ENCODE measurements at places on chromosomes 4 and X.

DNA sequence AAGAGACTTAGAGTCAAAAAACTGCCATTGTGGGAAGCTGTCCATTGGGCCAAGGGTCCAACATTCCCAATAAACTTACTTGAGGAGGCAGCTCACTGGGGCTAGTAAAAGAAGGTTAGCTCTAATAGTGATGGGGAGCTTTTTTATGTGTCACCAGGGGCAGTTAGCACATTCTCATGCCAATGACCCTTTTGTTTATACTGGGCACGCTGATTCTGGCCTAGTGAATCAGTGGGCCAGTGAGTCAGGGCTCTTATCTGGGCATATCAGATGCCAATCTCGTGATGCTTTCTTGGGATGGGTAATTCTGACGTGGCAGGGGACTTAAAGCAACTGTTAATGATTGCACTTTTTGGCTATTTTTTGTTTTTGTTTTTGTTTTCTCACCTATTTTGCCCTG lies 27.8 kb downstream of the TCEAL1 start:
- no peak for DNase-seq
- H3K4me3 ChIP-seq, result no peak overlapping the region
- no peaks in the 10 kb centered on the region for H3K27me3 ChIP-seq

DNA sequence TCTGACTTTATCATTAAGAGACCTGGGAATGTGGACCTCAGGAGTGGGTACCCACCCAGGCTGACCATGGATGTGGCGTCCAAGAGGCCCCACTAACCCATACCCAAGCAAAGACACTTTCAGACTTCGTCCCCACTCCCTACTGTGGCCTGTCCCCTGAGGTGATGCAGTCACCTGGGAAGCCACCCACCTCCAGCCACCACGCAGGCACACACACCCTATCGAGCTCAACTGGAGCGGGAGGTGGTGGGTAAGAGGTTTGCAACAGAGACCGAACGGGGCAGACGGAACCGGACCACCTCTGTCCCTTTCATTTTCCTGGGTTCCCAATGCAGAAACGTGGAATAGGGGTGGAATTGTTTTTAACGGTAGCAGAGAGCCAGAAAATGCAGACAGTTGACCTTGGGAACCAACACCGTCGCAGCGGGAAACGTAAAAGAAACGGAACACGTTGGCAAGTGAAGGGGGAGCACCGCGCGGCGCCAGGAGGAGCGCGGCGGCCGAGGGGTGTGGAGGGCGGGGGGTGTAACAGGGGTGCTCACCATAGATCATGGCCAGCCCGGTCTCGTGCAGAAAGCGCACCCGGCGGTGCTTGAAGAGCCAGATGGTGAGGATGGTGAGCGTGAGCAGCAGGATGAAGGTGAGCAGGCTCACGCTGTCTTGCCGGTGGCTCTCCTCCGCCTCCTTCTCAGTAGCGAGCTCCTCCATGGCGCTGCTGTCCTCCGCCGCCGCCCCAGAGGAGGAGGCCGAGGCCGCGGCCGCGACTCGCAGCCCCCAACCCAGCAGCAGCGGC lies 559 bp downstream of the SLC9A7 start:
- peak overlapping the region; percentile 70 for H3K27ac ChIP-seq
- peaks cover 11% of the 10 kb centered on the region for H3K4me1 ChIP-seq
- H3K4me3 ChIP-seq, result peak overlapping the region; percentile 82
- H3K27me3 ChIP-seq, result no peaks in the 10 kb centered on the region
- H3K36me3 ChIP-seq, result no peaks in the 10 kb centered on the region

GRCh38 chr4:22500128-22500611 lies 15.7 kb downstream of the ADGRA3 start:
- H3K27me3 ChIP-seq, result no peaks in the 10 kb centered on the region
- H3K27ac ChIP-seq, result peak overlapping the region; percentile 81
- no peak for DNase-seq
- no peak overlapping the region for H3K4me3 ChIP-seq

GRCh38 chr4:169619518-169619957 lies 840 bp upstream of the CLCN3 start:
- H3K4me3 ChIP-seq, result peak overlapping the region; percentile 91
- H3K27me3 ChIP-seq, result no peaks in the 10 kb centered on the region
- peak overlapping the region; percentile 99 for H3K27ac ChIP-seq
- H3K4me1 ChIP-seq, result peaks cover 20% of the 10 kb centered on the region
- DNase-seq, result peak; percentile 20
- H3K36me3 ChIP-seq, result no peaks in the 10 kb centered on the region

DNA sequence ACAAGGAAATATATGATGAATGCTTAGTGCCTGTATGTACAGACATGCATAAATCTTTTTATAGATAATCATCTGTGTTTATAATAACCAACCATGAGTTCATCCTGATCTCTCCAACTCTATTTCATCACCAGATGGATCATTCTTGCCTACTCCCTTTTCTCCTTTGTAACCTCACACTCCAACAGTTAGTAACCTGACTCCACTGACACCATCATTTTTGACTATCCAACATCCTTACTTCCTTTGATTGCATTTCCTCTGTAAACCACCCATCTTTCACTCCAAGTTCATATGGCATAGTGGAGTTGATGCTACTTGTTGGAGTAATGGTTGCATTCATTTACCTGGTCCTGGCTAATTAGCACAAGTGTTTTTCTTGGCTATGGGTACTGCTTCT lies 170.6 kb downstream of the ZNF330 start:
- no peak for DNase-seq
- no peaks in the 10 kb centered on the region for H3K4me1 ChIP-seq
- no peak overlapping the region for H3K4me3 ChIP-seq
- H3K27ac ChIP-seq, result no peak overlapping the region
- H3K27me3 ChIP-seq, result no peaks in the 10 kb centered on the region
- H3K36me3 ChIP-seq, result no peaks in the 10 kb centered on the region

DNA sequence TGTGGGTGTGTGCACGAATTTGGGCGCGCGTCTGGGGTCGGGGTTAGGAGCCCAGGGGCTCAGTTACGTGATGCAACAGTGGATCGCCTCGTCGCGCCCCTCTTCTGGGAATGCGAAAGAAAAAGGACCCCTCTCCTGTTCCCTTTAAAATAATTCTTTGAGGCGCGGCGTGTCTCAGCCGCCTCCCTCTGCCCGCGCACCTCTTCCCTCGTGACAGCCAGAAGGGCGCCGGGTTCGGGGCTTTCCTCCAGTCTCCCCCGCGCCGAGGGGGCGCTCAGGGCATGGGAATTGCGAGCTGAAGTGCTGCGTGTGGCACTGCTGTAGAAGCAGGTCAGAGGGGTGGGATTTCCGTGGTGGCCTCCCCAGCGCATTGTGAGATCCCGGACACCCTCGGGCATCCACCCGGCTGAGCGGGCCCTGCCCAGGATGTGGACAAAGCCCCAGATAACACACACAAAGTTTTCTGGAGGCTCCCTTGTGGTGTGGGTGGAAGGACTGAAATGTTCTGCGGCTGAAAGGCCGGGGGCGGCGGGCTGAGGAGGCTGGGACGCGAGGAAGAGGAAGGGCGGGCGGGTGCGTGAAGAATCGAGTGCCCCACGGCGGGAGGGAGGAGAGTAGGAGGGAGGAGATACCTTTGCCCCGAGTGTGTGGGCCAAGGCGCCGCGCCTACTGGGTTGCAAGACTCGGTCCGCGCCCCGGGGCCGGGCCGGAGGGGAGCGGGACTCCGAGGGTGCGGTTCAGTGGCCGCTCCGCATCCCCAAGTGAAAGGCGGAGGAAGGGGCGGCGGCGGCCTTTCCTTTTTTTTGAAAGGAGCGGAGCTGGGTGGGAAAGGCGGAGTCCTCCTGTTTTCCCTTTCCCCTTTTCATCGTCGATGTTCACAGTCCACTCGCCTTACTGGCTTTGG lies 752 bp downstream of the SEPTIN11 start:
- no peaks in the 10 kb centered on the region for H3K27me3 ChIP-seq
- peak; percentile 38 for DNase-seq
- peak overlapping the region; percentile 96 for H3K27ac ChIP-seq
- peak overlapping the region; percentile 91 for H3K4me3 ChIP-seq
- H3K36me3 ChIP-seq, result peaks cover 2% of the 10 kb centered on the region

DNA sequence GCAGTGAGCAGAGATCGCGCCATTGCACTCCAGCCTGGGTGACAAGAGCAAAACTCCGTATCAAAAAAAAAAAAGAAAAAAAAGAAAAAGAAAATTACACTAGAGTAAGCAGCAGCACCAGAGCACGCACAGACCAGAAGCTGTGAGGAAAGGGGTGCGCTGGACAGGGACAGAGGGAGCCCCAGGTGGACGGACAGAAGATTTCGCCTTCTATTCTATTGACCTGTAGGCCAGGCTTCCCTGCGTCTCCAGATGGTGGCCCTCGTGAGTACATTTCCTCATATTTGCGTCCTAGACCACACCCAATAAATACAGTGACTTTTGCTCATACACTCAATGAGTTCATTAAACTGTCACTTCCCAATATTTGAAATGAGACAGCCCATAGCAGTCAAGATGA lies 19.1 kb downstream of the MTNR1A start:
- DNase-seq, result no peak
- H3K4me3 ChIP-seq, result no peak overlapping the region
- H3K27me3 ChIP-seq, result no peaks in the 10 kb centered on the region
- no peaks in the 10 kb centered on the region for H3K4me1 ChIP-seq
- peaks cover 5% of the 10 kb centered on the region for H3K36me3 ChIP-seq

DNA sequence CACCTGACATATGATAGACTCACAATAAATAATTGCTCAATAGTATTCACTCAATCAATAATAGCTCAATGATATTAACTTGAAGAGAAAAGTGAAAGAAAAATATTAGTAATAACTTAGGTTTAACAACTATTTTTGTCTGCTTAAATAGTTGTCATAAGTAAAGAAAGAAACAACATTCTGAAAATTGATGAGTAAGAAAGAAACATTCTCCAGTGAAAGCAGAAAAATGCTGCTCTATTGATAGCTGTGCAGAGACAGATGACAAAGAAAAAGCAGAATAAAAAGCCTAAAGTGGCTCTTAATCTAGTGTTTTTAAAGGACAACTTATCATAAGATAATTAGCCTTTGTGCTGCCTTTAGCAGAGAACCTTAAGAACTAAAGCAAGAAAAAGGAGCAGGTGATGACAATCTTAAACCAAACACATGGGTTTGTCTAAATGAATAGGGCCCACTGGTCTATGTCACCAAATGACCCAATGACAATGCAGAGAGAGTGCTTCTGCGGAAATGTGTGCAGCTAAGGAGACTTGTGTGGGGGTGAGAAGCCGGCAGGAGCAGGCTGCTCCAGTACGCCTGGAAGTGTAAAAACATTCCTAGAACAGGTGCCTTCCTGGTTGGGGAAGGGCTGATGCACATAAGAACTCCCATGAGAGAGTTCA lies 13.2 kb downstream of the HS3ST1 start:
- H3K4me1 ChIP-seq, result peaks cover 11% of the 10 kb centered on the region
- no peak for DNase-seq
- no peak overlapping the region for H3K27ac ChIP-seq
- no peaks in the 10 kb centered on the region for H3K36me3 ChIP-seq
- no peak overlapping the region for H3K4me3 ChIP-seq

- no peak overlapping the region for H3K4me3 ChIP-seq
- peak; percentile 36 for DNase-seq
- H3K27ac ChIP-seq, result no peak overlapping the region
- peaks cover 19% of the 10 kb centered on the region for H3K27me3 ChIP-seq
- H3K4me1 ChIP-seq, result no peaks in the 10 kb centered on the region
- no peaks in the 10 kb centered on the region for H3K36me3 ChIP-seq
These were observed 12.3 kb upstream of the XPNPEP2 start for GRCh38 chrX:129726307-129727111.

DNA sequence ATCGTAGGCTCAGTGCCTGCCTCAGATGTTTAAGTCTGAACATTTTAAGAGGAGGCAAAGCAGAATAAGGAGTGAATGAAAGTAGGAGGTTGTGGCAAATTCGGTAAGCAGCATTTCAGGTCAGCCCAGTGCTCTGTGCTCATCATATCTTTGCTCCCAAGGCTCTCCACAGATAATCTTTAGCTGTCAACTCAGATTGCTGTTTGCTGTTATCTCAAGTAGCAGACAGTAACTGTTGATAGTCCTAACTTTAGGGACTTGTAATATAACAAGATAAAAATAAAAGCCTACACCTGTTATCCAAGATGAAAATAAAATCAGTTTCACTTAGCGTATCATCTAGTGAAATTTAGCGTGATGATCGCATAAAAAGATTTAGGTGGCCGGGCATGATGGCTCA lies 18.6 kb upstream of the CLTRN start:
- peaks cover under 1% of the 10 kb centered on the region for H3K36me3 ChIP-seq
- peaks cover under 1% of the 10 kb centered on the region for H3K4me1 ChIP-seq
- no peak overlapping the region for H3K4me3 ChIP-seq

DNA sequence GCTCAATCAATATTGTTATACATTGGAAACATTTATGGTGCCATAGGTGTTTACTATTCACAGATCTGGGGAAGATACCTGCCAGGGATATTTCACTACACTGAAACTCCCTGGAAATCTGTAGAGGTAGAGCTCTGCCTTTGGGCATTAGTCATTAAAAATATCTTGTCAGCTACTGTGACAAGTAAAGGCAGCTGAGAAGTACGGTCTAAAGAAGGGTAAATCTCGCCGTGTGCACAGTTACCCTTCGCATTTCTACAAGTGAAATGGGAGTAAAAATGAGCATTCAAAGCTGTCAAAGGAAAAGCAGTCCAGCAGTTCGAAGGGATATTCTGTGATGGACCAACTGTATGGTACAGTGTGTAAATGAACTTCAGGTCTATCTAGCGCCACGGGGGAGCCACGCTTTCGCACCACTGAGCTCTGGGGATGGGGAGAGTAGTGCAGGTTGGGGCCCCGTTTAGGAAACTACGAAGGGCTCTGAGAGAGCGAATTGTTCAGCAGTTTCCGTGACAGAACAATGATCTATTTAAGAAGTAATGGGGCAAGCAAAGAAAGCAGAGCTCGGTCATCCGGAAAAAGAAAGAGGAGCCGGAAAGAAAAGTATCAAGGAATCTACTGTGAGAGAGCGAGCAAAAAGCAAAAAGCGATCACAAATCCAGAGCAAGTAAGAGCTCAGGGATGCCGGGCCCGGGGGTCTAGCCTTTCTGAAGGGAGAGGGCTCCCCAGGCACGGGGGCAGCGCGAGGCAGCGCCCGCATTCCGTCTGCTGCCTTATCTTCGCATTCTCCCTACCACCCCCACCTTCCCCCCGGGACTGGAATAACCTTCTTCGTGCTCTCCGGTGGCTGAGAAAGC lies 646 bp downstream of the TIGD4 start:
- no peak for DNase-seq
- H3K4me1 ChIP-seq, result peaks cover 35% of the 10 kb centered on the region
- H3K4me3 ChIP-seq, result peak overlapping the region; percentile 100
- no peaks in the 10 kb centered on the region for H3K27me3 ChIP-seq

GRCh38 chrX:7925867-7926472 lies 1.2 kb downstream of the PNPLA4 start:
- H3K36me3 ChIP-seq, result no peaks in the 10 kb centered on the region
- H3K4me3 ChIP-seq, result peak overlapping the region; percentile 86
- no peaks in the 10 kb centered on the region for H3K27me3 ChIP-seq
- peaks cover 5% of the 10 kb centered on the region for H3K4me1 ChIP-seq

DNA sequence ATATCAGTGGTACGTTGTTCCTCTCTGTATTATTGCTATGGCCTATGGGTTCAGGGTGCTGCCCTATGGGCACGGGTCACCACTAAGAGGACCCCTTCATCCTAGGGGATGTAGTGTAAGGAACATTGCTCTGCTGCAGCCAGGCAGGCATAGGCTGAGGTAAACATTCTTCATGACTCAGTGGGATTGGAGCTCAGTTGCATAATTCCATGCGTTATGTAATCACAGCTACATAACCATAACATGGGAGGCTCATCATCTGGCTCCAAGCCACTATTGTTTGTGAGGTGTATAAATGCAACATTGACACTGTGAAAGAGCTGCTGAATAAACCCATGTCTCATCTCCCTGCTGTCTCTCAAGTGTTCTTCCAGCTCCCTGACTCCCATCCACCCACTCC lies 375.2 kb downstream of the MAGEE1 start:
- H3K36me3 ChIP-seq, result no peaks in the 10 kb centered on the region
- DNase-seq, result no peak
- no peaks in the 10 kb centered on the region for H3K27me3 ChIP-seq

All from progenitor cell of endocrine pancreas (in vitro differentiated cells).